IPS DF 6.9 (cell line): ENCODE measurements at places on chromosomes 6 and 20.

DNA sequence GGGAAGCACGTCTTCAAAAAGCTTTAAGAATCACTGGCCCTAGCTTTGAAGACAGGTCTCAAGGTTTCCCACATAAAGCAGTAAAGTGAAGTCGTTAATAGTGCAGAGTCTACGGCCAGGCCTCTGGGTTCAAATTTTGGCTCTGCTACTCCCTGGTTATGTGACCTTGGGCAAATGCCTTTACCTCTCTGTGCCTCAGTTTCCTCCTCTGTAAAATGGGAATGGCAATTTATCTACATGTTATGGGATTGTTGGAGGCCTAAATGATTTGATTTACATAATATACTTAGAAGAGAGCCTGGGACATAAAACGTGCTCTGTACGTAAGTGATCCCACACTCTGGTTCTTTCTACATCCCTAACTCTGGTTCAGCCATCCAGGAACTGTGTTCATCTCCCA, 32.1 kb downstream of the CPNE5 start:
- no peak for DNase-seq

GRCh38 chr20:20482453-20482852, 114.5 kb downstream of the INSM1 start:
- no peak for DNase-seq

DNA sequence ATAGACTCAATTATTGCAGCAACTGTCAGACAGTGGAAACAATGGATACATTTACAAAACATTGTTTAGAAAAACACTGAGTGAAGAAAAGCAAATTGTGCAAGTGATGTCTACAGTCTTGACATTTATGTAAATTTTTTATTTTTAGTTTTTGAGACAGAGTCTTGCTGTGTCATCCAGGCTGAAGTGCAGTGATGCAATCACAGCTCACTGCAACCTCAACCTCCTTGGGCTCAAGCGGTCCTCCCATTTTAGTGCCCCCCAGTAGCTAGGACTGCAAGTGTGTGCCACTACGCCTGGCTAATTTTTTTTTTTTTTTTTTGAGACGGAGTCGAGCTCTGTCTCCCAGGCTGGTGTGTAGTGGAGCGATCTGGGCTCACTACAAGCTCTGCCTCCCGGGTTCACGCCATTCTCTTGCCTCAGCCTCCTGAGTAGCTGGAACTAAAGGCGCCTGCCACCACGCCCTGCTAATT, 9.7 kb downstream of the CNBD2 start:
- no peak for DNase-seq

GRCh38 chr6:131739136-131739535, 28.3 kb upstream of the CTAGE9 start:
- DNase-seq, result no peak

DNA sequence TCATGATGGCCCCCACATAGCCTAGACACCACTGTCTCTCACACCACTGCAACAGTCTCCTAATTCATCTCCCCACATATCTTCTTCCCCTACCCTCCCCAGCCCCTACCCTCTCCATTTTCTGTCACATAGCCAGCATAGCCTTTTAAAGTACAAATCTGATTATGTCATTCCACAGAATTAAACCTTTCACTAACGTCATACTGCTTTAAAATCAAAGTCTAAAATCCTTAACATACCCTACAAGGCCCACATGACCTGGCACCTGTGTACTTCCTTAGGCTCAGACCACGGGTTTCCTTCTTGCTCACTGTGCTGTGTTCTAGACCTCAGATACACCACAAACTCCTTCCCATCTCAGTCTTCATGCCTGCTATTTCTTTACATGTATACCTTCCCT, 5.9 kb downstream of the OSTM1 start:
- DNase-seq, result no peak

- no peak for DNase-seq
Observed at GRCh38 chr6:142015011-142015410, 117.7 kb upstream of the GJE1 start.

DNA sequence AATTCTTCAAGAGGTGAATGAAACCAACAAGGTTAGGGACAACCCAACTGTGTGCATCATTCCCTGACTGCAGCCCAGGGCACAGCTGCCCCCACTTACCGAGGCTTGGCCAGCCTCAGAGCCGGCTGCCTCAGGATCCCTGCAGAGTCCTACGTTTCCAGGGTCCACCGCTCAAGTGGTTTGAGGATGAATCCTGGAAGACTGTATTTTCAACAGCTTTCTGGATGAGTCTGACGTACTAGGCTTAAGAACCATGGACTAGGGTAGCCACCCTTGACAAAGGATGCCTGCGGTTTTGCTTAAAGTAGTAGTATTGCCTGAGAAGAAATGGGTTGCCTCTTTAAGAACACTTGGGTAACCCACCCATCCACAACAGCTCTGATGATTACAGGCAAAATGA, 101.4 kb downstream of the FOXC1 start:
- DNase-seq, result no peak

DNA sequence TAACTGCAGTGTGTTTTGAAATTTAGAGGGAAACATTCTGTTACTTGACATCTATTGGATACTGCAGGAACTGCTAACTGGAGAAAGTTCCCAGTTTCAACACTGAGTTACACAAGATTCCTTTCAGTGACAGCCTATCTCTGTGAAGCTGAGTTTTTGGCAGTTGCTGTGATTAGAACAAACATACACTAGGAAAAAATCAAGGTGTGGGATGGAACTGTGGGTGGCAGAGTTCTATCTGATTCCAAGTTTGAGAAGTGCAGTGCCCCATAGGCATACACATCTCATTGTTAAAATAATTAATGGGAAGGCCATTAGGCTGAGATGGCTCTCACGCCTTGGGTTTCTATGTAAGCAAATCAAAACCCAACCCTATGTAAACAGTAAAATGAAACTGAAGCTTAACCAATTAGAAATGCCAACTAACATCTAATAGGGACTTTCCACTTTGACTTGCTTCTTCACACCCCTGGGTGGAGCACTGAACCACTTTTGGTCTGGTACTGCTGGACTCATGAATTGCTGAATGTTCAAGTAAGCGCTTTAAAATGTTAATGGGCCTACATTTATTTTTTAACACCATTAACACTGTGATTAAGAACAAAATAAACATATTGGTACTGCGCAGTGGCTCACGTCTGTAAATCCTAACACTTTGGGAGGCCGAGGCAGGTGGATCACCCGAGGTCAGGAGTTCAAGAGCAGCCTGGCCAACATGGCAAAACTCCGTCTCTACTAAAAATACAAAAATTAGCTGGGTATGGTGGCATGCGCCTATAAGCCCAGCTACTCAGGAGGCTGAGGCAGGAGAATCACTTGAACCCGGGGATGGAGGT, 55.2 kb upstream of the TBC1D7 start:
- no peak for DNase-seq
